ENCODE measurements at places on chromosomes 5 and 9.

GRCh38 chr9:113519426-113520108, 56.0 kb downstream of the RGS3 start:
- no peak for DNase-seq

GRCh38 chr5:43155394-43156096, 34.8 kb downstream of the ZNF131 start:
- no peak for DNase-seq

- DNase-seq, result no peak
These were observed 383.3 kb upstream of the ZNF462 start for GRCh38 chr9:106479679-106480078.

GRCh38 chr9:124860582-124861341, 995 bp downstream of the RPL35 start:
- no peak for DNase-seq

GRCh38 chr9:124747065-124747464, 24.0 kb downstream of the NR6A1 start:
- no peak for DNase-seq

GRCh38 chr5:53166183-53166495, 56.6 kb upstream of the MOCS2 start:
- DNase-seq, result no peak

GRCh38 chr5:79746642-79747569, 57.3 kb downstream of the CMYA5 start:
- DNase-seq, result no peak

- no peak for DNase-seq
These were observed 121.9 kb upstream of the GHR start for GRCh38 chr5:42301349-42301748.
